Cortex of kidney (tissue), 1 donor: ENCODE measurements at places on chromosomes 11 and 22.

DNA sequence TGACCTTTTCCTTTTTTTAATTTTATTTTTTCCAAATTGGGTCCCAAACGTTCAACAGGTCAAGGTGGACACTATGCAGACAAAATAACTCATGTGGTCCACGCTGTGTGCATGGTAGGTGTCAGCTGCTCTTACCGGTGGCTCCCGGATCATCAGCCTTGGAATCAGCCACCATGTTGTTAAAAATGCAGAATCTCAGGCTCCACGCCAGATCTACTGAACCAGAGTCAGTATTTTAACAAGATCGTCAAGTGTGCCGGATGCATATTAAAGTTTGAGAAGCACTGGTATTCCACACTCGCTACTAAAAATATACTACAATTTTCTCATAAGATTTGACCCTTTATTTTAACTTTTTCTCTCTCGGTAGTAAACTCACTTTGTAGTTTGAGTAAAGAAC, 553 bp upstream of the LDLRAD3 start:
- DNase-seq: no peak

- no peak for DNase-seq
These were observed 15.6 kb downstream of the SIAE start for GRCh38 chr11:124657904-124658303.

GRCh38 chr11:117828611-117829368, 4.2 kb upstream of the FXYD2 start:
- no peak for DNase-seq

- DNase-seq: no peak
These were observed 364.4 kb upstream of the LUZP2 start for GRCh38 chr11:24132471-24132870.

GRCh38 chr11:64711138-64711955, 11.7 kb downstream of the NRXN2 start:
- DNase-seq: no peak

- DNase-seq: no peak
These were observed 159.1 kb downstream of the WNT11 start for GRCh38 chr11:76047231-76047630.

- no peak for DNase-seq
These were observed 58.3 kb downstream of the GRIK4 start for GRCh38 chr11:120569861-120570260.

DNA sequence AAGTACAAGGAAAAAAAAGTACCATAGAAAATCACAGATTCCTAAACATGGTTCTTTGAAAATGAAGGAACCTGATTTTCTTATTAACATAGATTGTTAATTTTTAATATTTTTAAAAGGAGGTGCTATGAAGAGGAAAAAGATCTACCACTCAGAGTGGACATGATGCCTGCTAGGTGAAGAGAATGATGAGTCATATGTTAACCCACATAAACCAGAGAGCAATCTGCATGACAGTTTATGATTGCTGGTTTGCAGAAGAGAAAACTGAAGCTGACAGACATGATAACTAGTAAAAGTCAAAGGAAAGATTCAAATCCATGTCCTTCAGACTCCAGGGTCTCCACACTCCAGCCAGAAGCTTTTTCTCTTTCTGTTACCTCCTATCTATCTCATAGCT, 1231.7 kb downstream of the LRRC4C start:
- no peak for DNase-seq
